ENCODE measurements at places on chromosomes 3 and 15.

GRCh38 chr3:28243424-28244106 lies 2.1 kb downstream of the CMC1 start:
- DNase-seq, result no peak

DNA sequence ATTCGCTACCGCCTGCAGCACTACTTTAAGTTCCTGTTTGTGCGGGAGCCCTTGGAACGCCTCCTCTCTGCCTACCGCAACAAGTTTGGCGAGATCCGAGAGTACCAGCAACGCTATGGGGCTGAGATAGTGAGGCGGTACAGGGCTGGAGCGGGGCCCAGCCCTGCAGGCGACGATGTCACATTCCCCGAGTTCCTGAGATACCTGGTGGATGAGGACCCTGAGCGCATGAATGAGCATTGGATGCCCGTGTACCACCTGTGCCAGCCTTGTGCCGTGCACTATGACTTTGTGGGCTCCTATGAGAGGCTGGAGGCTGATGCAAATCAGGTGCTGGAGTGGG lies 995 bp downstream of the CHST14 start:
- DNase-seq, result peak; percentile 46

DNA sequence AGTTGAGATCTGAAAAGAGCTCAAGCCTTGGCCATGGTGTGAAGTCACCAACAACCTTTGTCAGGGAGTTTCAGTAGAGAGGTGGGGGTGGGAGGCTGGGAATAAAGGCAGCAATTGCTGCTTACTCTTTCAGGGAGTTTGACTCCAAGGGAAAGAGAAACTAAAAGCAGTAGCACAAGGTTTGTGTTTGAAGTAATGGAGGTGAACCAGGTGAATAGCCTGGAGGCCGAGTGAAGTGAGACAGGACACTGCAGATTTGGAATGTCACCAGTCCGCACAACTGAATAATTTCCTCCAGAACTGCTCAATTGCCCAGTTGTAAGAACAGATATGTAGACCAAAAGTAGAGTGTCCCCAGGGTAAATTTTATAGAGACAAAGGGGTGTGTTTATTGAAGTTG lies 44.1 kb downstream of the CD86 start:
- no peak for DNase-seq

DNA sequence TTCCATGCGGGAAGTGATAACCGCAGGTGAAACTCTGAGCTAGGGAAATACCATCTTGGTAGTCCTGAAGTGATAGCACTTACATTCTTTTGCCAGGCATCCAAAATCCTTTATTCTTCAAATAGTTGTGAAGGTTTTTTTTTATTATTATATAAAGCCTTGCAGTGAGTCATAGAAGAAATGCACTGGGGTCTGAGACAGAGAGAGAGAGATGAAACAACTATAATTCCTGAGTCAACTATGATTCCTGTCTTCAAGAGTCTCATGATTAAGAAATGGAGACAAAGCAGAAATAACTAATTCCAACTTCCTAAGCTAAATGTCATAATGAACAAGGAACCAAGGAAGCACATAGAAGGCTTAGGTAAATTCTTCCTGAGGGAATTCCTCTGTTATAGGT lies 495.6 kb downstream of the LPP start:
- no peak for DNase-seq

DNA sequence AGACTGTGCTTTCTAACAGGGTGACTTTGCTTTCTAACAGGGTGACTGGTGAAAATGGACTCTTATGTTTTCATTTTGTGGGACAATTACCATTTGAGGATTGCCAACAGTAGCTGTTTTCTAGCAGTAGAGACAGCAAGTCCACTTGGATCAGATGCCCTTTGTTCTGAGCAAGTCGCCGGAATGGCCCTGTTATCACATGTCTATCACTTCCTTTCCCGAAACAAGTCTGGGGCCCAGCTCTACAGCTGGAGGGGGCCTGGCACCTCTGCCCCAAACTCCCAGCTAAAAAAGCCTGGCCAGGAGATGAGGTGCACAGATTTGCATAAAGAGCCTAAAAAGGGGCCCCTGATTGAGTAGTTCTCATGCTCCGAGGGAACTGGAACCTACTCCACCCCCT lies 44.6 kb downstream of the THBS1 start:
- DNase-seq, result no peak

Data from activated T-cell treated with anti-CD3 and anti-CD28 coated beads, Interleukin-2, amount 50 U/mL, for 48 hours (primary cell).